ENCODE measurements at places on chromosomes 5 and 9.

GRCh38 chr5:199950-200645 lies 8.8 kb downstream of the LRRC14B start:
- DNase-seq = no peak

DNA sequence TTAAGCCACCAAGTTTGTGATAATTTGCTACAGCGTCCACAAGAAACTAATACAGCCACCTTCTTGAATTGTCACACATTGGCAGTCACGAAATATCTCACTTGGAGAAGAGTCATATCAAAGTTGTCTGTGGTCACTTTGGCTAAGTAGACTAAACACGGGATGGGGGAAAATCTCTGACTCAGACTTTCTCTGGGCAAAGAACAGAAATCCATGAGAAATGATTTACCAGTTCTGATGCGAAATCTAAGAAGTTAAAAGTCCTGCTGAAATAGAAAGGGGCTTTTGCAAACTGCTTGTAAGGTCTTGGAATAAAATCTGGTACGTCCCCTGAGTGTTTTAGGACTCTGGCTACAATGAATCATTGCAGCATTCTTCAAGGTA lies 158.4 kb downstream of the COL23A1 start:
- no peak for DNase-seq

- no peak for DNase-seq
Observed at GRCh38 chr9:22446950-22447617, 460 bp downstream of the DMRTA1 start.

- DNase-seq = no peak
Observed at GRCh38 chr5:41637869-41638268, 127.5 kb upstream of the PLCXD3 start.

- DNase-seq = no peak
Observed at GRCh38 chr5:127849408-127849807, 146.2 kb downstream of the CCDC192 start.

- DNase-seq = no peak
Observed at GRCh38 chr5:3339798-3340115, 255.9 kb upstream of the IRX1 start.

GRCh38 chr9:122777935-122778627 lies 10.7 kb upstream of the OR5C1 start:
- no peak for DNase-seq

DNA sequence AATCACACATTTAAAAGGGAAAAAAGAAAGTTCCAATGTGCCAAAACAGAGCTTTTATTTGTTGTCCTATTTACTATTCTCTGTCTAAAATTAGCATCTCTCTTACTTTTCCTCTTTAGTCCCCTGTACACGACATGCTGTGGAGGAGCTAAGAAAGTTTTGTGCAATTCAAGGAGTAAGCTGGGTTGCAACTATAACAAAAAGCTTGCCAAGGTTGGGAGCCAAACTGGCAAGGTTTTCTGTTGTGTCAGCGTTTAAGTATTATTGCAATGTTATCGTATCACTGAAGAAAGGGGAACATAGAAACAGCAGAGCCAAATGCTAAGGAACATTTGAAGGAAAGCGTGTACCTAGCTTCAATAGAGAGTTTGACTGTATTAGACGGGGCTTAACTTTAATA lies 680.8 kb downstream of the CETN3 start:
- no peak for DNase-seq

DNA sequence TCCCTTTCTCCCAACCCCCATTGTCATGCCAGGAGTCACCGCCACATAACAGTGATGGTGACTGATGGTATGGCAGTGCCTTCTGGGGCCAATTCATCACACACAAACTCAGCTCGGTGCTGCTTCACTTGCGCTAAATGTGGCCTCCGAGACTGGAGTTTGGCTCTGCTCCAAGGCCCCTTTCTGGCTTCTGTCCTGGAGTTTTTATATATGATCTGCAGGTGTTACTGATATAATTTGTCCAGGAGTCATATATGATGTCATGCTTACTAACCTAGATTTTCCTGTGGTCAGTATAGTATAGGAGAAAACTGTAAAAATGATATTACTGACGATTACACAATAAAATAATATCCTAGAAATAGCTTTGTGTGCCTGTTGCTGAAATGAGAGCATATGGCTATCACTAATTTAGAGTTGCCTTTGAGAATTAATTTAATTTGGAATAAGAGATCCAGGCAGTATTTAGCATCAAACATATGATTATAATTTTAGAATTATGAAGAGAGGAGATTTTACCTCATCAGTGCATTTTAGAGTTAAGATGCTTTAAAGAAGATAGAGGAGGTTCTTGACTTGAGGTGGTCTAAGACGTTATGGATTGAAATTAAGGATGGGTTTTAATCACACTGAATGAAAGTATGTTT lies 334.1 kb upstream of the CD180 start:
- DNase-seq = no peak

DNA sequence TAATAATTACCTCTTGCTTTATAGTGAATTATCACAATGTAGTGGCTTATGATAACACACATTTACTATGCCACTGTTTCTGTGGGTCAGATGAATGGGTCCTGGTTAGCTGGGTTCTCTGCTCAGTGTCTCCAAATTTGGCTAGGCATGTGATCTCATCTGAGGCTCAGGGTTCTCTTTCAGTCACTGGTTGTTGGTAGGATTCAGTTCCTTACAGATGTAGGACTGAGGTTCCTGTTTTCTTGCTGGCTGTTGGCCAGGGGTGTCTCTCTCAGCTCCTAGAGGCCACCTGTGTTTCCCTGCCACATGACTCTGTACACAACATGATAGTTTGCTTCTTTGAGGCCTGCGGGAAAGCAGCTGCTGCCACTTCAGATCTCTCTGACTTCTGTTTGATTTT lies 7.1 kb downstream of the NFX1 start:
- DNase-seq = no peak

DNA sequence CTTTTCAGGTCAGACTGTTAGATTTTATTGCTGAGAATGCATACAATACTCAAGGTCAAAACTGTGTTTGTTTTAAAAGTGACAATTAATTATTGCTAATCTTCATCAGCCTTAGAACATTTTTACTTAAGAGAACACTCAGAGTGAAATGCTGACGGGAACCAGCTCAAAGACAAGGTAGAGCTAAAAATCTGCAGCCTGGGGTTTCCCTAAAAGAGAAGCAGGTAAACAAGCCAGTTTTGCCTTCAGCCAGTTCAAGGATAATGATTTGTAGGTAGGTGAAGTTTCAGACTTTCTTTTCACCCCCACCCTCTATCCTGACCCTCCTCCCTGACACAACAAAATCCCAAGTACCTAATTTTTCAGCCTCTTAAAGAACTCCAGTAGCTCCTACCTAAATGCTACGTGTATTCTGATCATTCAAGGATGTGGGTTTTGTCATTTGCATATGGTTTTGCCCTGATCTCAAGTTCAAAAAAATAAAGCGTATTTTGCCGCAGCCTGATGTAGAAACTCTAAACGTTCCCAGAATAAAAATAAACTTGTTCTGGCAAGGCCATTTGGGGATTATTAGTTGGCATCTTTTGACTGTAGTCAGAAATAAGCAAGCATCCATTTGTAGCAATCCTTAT lies 407.2 kb downstream of the EFNA5 start:
- no peak for DNase-seq

Measured in activated CD4-positive, CD25-positive, alpha-beta regulatory T cell (primary cell).